ENCODE measurements at places on chromosomes 11 and 22.

DNA sequence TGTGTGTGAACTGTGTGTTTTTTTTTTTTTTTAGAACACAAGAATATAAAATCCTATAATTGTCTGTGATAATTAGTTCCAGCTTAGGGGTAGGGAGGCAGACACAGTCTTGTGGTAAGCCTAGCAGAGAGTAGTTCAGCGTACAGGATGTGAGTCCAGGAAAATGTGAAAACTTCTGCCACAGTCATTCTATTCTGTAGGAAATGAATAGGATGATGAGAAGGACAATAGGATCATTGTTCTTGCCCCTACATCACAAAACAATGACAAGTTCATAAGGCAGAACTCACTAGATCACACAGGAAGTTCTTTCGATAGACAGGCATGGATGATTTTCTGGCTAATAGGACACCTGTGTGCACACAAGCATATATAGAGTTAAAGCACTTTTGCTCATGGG is 132.2 kb downstream of the NAV2 start:
- no peak for DNase-seq

- DNase-seq, result no peak
These were observed 351.8 kb downstream of the SHANK2 start for GRCh38 chr11:70900540-70900939.

DNA sequence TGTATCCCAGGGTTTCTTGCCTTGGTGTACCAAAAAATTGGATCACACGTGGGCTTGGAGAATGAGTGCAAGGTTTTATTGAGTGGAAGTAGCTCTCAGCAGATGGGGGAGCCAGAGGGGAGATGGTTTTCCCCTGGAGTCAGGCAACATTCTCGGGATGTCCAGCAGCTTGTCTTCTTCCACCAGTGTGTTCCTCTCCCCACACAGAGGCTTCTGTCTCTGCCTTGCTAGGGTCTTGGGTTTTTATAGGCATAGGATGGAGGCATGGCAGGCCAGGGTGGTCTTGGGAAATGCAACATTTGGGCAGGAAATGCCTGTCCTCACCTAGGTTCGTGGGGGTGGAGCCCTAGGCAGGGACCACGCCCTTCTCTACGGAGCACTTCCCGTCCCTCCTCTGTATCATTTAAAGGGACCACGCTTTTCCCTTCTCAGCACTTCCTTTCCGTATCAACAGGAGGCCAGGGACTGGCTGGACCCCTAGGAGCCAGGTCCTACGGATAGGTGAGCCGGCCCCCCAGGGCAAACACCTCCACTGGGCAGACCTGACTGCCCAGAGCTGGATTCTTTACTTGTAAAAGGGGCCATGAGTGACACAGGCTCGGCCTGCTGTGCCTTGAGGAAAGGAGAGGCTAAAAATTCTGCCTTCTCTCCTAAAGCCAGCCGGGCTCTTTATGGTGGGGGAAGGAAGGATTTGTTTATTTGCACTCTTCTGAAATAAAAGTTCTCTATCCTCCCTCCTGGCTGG is 55.3 kb upstream of the CCDC188 start:
- DNase-seq, result peak; percentile 86

GRCh38 chr22:49954991-49955580 is 5.5 kb upstream of the PIM3 start:
- DNase-seq, result no peak

GRCh38 chr11:84930863-84931262 is 696.3 kb downstream of the DLG2 start:
- no peak for DNase-seq

DNA sequence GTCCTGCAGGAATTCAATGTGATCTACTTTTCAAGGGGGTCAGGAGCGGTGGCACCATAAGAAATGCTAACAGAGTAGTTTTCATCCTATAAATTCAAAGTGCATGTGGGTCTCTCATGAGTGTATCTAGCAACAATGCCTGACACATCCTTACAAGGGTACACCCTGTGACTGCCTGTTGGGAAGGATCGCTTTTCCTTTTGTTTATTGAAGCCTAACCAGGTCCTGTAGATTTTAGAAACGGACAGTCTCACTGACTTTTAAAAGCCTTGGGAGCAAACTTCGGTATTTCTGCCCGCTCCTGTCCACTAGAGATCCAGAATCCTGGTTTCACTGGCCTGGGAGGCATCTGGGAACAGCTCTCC is 102.4 kb downstream of the MICAL2 start:
- no peak for DNase-seq

DNA sequence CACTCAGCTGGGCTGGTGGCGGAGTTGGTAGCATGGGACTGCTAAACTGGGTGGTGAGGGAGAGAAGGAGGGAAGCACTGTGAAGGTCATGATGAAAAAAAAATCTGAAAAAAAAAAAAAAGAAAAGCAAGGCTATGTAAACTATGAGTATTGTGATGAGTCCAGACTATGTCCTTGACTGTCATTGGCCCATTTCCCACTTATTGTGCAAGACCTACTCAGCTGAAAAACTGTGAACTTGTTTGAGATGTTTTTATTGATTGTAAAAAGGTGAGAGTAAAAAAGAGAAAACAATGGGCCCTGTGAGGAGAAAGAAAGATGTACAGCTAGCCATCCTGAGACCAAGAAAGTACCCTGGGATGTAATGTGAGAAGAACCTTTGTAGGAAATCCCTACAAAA is 798.4 kb upstream of the TENM4 start:
- no peak for DNase-seq

DNA sequence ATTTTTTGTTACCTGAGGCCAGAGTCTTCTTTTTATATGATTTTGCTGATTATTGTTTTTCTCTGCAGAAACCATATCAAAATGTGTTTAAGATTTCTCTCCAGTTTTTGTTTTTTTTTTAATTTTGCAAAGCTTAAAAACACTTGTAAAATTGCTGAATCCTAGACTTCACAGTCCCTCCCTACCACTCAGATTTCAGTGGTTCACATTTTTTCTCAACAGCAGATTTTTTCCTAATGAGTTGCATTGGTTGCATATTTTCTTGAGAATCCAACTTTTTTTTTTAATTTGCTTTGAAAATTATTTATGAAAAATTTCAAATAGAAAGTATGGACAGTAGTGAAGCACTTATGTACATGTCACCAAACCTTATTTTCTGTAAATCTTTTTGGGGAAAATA is 5.8 kb downstream of the ARL14EP start:
- no peak for DNase-seq

DNA sequence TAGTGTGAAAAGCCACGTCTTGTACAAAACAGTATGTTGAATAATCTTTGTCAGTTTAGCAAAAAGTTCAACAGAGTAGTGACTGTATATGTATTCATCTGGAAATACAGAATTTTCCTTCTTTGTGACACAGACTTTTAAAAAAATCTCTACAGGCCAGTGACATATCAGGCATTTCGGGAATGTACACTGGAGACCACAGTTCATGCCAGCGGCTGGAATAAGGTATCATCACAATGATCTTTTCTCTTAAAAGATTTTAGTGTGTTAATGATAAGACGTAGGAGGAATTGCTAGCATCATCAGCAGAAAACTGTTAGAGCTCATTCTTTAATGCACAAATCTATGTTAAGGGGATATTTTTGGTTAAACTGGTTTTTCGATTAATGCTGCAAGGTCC is 57.4 kb downstream of the BCL2L13 start:
- DNase-seq, result no peak

DNA sequence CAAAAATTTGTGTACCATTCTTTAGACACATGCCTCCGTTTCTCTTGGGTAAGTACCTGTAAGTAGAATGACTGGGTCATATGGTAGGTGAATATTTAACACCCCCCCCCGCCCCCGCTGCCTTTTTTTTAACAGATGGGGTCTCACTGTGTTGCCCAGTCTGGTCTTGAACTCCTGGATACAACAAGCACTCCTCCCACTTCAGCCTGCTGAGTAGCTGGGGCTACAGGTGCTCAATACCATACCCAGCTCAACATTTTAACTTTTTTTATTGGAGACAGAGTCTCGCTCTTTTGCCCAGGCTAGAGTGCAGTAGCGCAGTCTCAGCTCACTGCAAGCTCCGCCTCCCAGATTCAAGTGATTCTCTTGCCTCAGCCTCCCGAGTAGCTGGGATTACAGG is 32.5 kb downstream of the CECR2 start:
- DNase-seq, result no peak

GRCh38 chr22:50532824-50533796 is 3.3 kb upstream of the TYMP start:
- no peak for DNase-seq

GRCh38 chr11:57648801-57649735 is 644 bp downstream of the YPEL4 start:
- DNase-seq, result no peak

- DNase-seq, result no peak
These were observed 11.8 kb downstream of the DTX4 start for GRCh38 chr11:59183771-59184170.

GRCh38 chr11:127998421-127998820 is 588.9 kb downstream of the ETS1 start:
- DNase-seq, result no peak

DNA sequence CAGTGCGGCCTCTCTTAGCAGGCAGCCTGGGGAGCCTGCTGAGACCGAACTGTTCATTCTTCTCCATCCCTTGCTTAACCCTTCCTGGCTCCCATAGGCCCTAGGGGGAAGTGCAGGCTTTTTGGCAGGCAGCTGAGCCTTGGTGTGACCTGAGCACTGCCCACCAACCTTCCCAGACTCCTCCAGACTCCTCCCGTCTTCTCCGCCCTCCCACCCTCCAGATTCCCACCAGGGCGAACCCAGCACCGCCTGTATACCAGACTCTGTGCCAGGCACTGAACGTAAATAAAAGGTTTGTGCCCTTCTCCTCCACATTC is 7.9 kb downstream of the RELT start:
- no peak for DNase-seq
